ENCODE measurements at places on chromosomes 7 and 10.

DNA sequence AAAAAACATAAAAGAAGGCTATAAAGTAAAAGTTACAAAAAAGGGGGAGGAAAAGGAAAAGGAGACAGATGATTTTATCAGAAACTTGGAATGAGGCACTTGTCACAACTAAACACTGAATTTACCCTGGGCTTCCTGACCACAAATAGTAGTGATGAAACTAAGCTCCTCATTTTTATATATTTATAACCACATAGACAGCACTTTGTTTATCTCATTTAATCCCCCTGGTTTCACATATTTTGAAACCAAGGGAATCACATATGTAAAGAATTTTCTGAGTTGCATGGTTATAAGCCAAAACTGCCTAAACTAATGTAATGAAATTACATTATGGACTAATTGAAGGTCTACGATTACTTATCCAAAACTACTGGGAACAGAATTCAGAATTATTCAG is 39.6 kb upstream of the MET start:
- no peak for DNase-seq

- no peak for DNase-seq
Observed at GRCh38 chr10:26278295-26278694, 61.7 kb downstream of the GAD2 start.

GRCh38 chr10:48632166-48632565 is 27.3 kb upstream of the ARHGAP22 start:
- no peak for DNase-seq

- DNase-seq = no peak
Observed at GRCh38 chr10:126421756-126422256, 33.5 kb upstream of the ADAM12 start.

- no peak for DNase-seq
Observed at GRCh38 chr7:76380623-76380966, 21.8 kb upstream of the YWHAG start.

DNA sequence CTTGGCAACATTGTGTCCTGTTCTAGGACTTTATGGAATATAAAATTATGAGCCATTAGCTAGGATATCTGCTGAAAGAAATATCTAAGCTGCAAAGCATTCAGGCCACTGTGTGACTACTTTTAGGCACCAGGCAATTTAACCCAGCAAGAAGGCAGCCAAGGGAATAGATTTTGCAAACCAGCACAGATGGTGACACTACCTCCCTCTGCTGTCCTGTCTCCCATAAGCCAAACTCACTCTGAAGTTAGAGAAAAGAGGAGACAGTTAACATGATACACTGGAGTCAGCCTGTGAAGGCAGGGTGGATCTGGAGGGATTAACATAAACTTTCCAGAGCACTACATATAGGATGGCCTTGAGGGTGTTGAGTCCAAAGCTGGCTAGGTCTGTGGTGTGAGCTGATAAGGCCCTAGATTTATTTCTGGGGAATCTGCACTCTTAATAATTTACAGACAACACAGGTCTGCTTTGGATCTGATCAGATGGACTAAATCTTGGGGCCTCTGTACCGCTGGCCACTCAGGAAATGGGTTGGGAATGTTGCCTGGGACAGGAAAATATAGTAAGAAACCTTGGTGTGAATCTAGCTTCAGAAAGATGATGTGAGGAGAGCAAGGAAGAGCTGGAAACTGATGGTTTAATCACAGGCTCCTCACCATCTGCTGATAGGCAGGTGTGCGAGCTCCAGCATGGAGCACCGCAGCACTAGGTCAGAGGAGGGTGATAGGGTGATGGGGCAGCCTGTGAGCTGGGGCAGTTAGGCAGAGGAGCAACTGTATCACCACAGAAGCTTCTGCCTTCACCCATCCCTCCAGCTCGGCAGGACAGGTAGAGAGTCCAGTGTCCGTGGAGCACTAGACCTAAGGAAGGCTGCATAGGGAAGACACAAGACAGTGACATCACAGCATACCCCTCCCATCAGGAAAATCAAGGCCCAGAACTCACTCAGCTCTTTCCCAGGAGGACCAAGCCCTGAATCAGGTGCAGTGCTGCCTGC is 229.9 kb upstream of the PRSS1 start:
- DNase-seq = no peak

DNA sequence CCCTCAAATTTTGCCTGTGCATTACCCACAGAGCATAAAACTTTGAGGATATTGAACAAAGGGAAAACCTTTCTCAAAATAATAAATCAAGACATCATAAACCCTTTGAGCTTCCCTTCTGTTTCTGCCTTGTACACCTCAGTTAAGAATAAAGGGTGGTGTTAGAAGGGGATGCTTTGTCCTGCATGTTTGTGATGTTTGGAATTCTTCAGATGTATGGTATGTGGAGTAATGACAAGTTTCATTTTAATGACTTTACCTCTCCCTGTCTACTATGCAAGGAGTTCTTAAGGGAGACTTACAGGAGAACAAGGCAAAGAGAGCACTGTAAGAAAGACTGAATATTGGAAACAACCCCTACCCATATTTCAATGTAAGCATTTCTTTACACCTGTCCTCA is 99.2 kb downstream of the HECW1 start:
- no peak for DNase-seq

DNA sequence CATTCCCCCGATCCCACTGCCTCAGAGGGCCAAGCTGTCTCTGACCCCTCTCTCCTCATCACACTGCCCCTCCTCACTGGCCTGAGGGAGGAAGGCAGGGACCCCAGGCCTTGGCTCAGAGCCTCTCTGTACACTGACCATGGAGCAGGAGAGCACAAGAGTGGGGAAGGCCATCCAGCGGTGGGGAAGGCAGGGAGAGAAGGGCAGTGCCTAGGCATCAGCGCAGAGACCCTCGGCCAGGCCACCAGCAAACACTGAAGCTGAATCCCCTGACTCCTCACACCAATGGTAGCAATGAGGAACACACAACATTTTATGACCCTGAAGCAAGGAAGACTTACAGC is 14.8 kb downstream of the OGDHL start:
- no peak for DNase-seq

DNA sequence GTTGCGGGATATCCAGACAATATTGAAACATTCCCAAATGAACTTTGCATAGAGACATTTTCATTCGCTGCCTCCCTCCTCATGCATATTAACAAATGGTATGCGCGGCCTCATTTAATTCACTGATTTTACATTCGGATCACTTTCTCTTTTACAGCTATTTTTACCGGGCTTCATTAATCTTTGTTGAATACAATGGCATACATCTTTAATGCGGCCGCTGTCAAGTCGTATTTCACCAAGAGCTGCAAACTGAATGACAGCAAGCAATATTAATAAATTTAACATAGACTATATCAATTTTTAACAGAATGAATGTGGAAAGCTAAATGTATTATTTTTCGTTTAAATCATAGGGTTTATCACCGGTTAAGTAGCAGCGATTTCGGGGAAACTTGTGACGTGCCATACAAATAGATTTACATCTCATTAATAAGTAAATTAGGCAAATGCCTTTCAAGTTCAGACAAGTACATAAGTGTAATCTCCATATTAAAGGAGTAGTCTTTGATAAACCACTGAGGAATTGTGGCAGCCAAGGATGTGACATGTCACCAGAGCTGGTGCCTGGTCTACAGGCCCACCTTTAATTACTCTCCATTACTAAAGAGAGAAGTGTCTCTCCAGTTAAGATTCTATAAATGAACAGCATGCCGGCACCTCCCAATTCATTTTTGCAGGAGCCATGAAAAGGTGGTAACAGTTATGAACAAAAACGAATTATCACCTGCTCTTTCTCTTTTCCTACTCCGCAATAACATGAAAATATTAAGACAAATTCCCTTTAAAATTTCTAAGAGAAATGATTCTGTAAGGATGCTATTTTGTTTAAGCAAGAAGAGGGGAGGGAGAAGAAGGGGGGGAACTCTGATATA is 568.9 kb upstream of the MKI67 start:
- DNase-seq = no peak

GRCh38 chr7:7808626-7809025 is 90.2 kb upstream of the RPA3 start:
- no peak for DNase-seq

DNA sequence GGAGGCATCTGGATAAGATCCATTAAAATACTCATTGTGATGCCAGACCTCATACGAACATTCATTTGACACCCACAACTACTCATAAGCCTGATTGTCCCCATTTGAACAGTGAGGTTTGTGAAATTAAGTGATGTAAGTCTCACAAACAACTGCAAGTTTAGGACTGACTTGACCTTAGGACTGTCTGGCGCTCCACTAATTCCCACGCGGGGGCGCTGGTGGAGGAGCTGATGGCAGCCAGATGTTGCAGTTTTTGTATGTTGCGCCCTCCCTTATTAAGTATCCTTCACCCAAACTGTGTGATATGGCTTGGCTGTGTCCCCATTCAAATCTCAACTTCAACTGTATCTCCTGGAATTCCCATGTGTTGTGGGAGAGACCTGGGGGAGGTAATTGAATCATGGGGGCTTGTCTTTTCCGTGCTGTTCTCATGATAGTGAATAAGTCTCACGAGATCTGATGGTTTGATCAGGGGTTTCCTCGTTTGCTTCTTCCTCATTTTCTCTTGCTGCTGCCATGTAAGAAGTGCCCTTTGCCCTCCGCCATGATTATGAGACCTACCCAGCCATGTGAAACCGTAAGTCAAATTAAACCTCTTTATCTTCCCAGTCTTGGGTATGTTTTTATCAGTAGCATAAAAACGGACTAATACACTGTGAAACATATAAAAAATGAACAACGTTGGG is 20.3 kb upstream of the TIAL1 start:
- no peak for DNase-seq

- DNase-seq = no peak
Observed at GRCh38 chr10:104937567-104937966, 296.5 kb downstream of the SORCS3 start.

GRCh38 chr10:75223507-75223906 is 12.2 kb downstream of the COMTD1 start:
- DNase-seq = no peak

DNA sequence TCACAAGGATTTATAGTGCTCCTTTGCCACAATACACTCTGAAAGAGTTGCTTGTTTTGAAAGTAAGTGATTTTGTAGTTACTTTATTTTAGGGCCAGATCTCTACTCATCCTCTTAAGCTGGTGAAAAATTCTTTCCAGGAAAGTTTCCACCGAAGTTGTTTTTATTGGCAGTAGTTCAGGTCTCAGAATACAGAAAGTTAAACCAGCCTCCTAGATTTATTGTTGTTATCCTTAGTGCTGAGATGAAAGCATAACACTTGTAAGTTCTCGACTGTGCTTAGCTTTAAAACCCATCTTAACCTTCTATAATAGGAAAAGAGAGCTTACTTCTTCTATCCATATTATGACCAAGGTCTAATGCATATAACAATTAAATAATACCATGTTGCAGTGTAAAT is 5.5 kb downstream of the AP3M1 start:
- no peak for DNase-seq

DNA sequence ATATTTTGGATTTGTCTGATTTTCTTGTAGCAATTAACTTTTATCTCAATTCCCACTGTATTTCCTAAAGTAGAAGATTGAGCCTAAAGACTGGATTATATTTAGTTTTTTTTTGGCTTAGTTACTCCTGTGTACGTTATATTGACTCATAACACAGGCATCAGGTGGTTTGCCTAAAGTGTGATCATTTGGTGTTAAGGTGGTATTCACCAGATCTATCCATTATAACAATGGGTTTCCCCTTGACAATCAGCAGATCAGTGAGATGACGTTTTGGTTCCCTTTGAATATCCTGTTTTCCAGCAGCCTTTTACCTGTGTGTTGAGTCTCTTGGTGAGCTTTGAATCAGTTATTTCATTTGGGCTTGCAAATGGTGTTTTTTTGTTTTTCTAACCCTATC is 18.1 kb downstream of the MAPK8 start:
- no peak for DNase-seq

GRCh38 chr7:96236198-96237039 is 85.5 kb downstream of the SLC25A13 start:
- DNase-seq = no peak

DNA sequence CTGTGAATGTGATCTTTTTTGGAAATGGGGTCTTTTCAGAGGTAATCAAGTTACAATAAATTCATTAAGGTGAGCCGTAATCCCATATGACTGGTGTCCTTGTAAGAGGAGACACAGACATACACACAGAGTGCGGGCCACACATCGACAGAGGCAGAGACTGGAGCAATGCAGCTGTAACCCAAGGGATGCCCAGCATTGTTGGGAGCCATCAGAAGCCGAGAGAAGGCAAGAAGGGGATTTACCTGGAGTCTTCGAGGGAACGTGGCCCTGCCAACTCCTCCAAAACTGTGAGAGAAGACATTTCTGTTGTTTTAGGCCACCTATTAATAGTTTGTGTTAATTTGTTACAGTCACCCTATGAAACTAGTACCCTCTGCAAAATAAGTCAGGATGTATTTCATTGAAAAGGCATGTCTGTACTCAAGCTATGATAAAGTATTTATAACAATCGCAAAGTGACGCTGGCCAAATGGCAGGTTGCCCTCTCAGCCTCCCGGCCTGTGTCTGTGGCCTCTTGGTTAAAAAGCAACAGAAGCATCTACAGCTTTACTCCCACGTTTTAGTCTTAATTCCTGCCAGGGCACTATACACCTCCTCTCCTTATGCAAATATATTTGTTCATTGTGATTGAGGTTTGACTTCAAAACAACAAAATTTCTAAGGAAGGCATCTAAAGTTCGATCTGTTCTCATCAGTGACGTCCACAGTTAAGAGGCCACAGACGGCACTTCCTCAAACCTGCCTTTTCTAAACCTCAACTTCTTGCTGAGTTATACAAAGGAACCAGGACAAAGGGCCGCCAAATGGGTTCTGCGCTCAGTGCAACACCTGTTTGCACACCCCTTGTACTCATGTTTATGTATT is 46.8 kb downstream of the HIPK2 start:
- no peak for DNase-seq

DNA sequence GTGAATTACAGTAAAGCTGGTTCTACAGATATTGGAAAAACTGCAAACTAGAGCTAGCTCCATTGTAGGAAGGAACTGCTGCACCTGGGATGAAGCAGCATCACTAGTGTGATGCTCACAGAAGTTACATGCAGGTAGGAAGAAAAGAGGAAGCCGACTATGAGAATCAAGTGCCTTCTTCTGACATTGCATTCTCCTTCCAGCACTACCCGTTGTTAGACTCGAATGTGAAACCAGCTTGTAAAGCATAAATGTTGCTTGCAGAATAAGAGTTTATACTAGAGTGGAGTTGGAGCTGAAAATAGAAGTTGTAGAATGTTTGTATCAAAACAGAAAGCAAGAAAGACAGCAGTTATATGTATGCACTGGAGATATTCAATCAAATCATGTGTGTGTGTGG is 49.9 kb downstream of the TRIM24 start:
- no peak for DNase-seq

GRCh38 chr7:76261329-76261728 is 41.1 kb upstream of the HSPB1 start:
- DNase-seq = no peak

DNA sequence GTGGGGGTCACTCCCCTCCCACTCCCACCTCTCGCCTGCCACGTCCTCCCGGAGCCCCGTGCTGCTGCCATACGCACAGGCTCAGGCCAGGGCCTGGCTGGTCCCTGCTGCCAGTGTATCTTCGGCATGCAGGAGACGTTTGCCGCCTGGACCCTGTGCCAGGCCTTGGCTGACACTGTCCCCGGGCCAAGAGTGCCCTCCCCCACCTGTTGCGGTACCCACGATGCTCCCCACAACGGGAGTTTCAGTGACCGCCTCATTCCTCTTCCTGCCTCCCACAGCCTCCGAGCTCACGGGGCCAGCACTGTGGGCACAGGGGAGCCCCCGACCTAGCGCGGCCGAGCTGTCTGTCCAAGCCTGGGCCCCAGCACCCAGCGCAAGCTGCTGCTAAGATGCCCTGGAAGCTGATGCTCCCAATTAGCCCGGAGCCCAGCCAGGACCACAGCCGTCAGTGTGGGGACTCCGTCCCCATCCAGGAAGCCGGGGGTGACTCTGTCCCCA is 7.4 kb downstream of the TTYH3 start:
- no peak for DNase-seq
